ENCODE measurements at places on chromosomes 11 and 22.
A peak's percentile ranks its signal among the peaks of the same experiment; 100 is the strongest.

DNA sequence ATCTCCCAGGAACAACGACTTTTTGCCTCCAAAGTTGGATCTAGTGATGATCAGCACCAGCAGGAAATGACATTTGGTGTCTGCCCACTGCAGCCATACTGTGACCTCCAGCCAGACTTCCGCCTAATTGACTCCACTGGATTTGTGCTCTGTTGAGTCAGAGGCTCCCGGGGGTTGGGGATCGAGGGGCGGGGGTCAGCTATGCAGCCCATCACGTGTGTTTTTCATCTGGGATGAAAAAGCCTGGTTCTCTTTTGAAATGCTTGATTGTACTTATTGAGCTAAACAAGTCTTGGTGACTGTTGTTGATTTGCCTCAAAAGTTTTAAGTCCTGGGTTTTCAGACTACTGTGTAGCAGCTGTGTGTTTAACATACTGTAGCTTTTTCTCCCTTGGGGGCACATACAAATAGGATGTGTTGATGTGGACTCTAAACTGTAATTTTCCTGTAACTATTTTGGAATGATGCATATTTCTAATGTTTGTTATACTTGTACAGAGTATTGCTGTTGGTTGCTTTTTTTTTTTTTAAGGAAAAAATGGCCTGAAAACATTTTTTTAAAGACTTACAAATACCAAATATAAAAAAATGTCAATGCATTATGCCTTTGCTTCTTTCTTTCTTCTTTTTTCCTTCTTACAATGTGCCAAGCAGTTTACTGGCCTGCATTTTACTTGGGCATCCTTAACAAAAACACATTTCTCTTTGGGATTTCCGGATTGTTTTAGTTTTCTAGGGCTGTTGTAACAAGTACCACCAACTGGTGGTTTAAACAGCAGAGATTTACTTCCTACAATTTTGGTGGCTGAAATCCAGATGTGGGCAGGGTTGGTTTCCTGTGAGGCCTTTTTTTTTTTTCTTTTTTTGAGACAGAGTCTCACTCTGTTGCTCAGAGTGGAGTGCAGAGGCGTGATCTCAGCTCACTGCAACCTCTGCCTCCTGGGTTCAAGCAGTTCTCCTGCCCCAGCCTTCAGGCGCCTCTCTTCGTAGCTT, 46.1 kb upstream of the OR4B1 start:
- DNase-seq = no peak

DNA sequence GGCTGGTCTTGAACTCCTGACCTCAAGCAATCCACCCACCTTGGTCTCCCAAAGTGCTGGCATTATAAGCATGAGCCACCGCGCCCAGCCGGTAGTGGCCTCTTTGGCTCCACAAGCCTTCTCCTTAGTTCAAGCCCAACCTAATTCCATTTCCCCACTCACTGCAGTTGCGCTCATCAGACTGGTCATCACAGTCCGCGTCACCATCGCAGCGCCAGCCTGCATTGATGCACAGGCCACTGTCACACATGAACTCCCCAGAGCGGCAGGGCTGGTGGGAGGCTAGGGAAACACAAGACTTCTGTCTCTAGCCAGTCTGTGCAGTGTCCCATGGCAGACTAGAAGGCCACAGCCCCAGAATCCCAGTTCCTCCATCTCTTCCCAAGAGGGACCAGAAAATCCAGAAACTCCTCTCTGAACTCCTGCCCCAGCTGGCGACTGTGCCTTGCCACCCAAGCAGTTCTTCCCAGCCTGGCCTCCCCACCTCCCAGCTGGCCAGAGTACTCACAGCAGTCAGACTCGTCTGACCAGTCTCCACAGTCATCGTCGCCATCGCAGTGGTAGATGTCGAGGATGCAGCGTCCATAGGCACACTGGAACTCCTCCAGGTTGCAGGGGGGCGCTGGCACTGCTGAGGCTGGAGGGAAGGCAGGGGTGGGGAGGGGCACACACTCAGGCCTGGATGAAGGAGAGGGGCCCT, 19.8 kb downstream of the LRP4 start:
- no peak for DNase-seq

DNA sequence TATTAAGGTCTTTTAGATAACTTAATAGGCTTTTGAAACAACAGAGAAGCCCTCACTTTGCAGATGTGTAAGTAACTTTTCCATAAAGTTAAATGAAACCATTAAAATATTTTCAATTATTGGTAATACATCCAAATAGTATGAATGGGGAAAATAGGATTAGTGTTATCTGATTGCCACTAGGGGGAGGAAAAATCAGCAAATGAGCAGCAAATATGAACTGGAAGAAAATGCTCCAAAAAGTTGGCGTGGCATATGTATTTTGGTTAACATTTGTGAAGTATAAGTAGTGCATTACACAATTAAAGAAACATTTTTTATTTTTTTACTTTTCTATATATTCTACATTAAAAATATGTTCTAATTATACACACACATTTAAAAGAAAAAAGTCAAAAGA, 259.8 kb upstream of the ANO5 start:
- no peak for DNase-seq

DNA sequence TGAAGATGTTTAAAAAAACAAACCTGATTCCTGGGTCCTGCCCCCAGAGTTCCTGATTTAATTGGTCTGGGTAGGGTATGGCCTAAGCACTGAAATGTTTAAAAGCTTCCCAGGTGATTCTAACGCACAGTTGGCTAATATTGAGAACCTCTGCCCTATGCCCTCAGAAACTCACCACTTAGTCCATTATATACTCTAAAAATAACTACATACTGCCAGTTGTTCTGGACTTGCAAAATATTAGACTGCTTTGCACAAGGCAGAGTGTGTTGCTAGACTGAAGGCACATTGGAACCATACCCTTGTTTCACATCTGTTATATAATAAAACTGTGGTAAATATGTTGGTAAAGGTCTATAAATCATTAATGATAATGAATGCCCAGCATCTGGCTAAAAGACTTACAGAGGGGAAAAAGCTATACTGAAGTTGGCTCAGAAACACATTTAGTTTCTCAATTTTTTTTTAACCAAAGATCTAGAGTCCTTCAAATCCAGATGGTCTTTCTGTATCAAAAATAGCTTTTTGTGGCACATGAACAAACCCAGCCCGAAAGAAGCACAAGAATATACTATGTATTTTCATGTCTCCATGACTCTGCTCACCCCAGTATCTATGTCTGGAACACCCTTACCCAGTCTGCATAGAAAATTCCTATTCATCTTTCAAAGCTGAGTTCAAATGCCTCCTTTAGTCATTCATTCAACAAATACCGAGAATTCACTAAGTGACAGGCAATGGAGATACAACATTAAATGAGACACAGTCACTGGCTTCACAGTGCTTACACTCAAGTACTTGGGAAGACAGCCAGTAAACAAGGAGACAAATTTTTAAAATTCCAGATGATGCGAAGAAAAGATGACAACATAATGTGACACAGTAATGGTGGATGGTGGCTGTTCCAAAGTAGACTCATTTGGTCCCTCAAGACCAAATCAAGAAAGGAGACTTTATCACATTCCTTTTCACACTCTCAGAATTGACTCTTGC, 44.1 kb downstream of the RBFOX2 start:
- DNase-seq = no peak

- no peak for DNase-seq
Observed at GRCh38 chr11:119237515-119237914, 31.4 kb downstream of the CBL start.

GRCh38 chr11:20376162-20376730, 11.3 kb upstream of the PRMT3 start:
- no peak for DNase-seq

- DNase-seq = no peak
Observed at GRCh38 chr22:31193092-31193491, 19.0 kb upstream of the LIMK2 start.

- DNase-seq = no peak
Observed at GRCh38 chr11:86593833-86594232, 78.6 kb downstream of the ME3 start.

DNA sequence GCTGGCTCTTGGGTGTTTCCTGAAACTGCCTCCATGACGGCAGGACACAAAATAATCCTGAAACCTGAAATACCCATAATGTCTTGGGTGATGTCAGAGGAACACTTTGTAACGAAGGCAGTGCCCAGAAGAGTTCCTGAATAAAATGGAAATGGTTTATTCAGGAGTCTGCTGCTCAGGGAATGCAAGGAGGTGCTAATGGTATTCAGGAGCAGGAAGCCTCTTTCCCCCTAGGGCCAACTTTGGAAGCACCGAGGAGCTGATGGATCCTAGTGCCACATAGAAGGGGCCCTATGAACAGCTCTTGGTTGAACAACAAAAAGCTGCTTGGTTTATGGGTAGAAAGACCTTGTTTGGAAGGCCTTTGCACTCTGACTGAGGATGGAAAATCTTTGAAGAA, 15.5 kb downstream of the TREH start:
- DNase-seq = no peak

GRCh38 chr11:97570636-97571035, 1180.8 kb downstream of the JRKL start:
- DNase-seq = no peak

DNA sequence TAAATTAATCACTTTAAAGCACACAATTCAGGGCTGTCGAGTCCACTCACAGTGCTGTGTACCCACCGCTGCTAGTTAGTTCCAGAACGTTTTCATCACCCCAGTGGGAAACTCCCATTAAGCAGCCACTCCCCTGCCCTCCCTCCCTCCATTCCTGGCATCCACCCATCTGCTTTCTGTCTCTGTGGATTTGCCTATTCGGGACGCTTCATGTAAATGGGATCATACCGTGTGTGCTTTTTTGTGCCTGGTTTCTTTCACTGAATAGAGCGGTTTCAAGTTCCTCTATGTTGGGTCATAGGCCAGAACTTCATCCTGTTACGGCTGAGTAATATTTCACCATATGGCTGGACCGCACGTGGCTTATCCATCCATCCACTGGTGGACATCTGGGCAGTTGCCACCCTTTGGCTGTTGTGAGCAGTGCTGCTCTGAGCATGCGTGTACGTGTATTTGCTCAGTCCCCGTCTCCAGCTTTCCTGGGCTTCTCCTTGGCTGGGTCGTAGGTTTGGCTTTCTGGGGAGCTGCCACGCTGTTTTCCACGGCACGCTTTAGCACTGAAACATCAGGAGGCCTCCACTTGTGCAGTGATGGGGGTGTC, 30.1 kb downstream of the ARHGAP8 start:
- DNase-seq = no peak

GRCh38 chr11:123416566-123416965, 13.5 kb upstream of the GRAMD1B start:
- DNase-seq = no peak

GRCh38 chr22:48098243-48098920, 1335.9 kb downstream of the TBC1D22A start:
- peak; percentile 37 for DNase-seq

GRCh38 chr11:45949992-45950407, 27.5 kb downstream of the LARGE2 start:
- DNase-seq = no peak

DNA sequence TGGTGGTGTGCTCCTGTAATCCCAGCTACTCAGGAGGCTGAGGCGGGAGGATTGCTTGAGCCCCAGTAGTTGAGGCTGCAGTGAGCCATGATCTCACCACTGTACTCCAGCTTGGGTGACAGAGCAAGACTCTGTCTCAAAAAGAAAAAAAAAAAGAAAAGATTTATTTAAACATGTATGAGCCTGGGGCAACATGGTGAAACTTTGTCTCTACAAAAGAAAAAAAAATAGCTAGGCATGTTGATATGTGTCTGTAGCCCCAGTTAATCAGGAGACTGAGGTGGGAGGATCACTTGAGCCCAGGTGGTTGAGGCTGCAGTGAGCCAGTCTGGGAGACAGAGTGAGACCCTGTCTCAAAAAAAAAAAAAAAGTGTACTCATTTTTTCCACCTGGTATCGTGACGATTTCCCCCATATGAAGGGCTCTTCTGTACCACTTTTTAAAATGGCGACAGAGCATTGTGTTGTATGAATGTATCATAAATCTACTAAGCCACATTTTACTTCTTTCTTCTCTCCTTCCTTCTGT, 16.4 kb upstream of the KCTD14 start:
- no peak for DNase-seq

- no peak for DNase-seq
Observed at GRCh38 chr11:8917157-8917825, 6.3 kb downstream of the AKIP1 start.

- DNase-seq = no peak
Observed at GRCh38 chr11:103870821-103871309, 165.6 kb upstream of the DDI1 start.

DNA sequence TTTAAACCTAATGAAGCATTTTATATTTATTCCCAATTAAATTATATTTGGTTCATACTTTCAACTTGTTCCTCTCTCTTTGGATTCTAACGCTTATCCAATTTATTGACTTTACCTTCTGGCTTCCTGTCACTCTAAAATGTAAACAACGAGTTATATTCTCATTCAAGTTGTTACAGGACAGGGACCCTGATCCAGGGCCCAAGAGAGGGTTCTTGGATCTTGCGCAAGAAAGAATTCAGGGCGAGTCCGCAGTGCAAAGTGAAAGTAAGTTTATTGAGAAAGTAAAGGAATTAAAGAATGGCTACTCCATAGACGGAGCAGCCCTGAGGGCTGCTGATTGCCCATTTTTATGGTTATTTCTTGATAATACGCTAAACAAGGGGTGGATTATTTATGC, 405.6 kb upstream of the API5 start:
- no peak for DNase-seq

DNA sequence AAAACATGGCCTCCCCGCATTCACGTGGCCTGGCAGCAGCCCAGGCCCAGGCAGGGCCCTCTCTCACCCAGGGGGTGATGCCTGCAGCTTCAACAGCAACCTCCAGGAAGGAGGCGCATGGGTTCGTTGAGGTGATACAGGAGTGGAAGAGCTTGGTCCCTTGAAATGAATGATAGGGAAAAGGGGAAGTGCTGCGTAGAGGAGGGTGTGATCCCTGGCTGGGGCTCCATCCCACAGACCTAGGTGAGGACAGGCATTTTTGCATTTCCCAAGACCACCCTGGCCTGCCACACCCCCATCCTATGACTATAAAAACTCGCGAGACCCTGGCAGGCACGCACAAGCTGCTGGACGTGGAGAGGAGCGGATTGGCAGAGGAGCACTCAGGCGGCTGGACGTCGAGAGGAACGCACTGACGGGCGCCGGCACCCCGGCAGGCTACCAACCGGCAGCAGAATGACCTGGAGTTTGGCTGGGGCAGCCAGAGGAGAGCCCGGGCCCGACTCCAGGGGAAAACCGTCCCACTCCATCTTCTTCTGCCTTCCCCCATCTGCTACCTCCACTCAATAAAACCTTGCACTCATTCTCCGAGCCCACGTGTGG, 32.6 kb downstream of the RTN4R start:
- no peak for DNase-seq

GRCh38 chr11:72398058-72398758, 36.1 kb downstream of the CLPB start:
- DNase-seq = no peak

DNA sequence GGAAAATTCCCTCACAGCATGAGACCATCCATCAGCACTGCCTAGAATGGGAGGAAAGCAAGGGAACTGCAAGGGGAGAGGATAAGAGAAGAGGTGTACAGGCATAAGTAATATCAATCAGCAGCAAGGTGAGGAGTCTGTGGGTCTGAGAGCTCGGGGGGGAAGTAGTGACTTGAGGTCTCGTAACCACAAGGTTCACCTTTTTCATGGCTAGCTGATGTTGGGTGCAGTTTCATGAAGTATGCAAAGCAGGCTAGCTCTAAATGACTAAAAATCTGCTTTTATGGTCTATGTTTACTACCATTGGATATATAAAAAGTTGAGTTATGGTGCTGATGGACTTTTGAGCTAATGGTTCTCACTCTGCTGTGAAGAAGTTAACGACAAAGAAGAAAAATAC, 35.8 kb downstream of the OR4C6 start:
- no peak for DNase-seq

- no peak for DNase-seq
Observed at GRCh38 chr11:48109046-48109666, 107.5 kb upstream of the OR4B1 start.

- DNase-seq = no peak
Observed at GRCh38 chr22:37023743-37024338, 4.3 kb downstream of the MPST start.

Measured in T-helper 2 cell treated with Interferon-gamma antibody and Interleukin-4, amounts not matched to agents 5 μg/mL and 100 μg/mL, for 36 hours (primary cell).